Cardiac ventricle fibroblast (primary cell): ENCODE measurements at places on chromosomes 4 and X. TPM values are rescaled to one million over a fixed set of nuclear protein-coding genes. Genes with fewer than 3 reads are reported as not detected.

Gene CCDC160
- not detected in 2 replicates for total RNA-seq

Gene MTMR8
- 0.15 and 0.56 TPM in 2 replicates for total RNA-seq

Gene SATL1
- total RNA-seq: not detected in 2 replicates

Gene SPIN3
- total RNA-seq: 4.1 and 6.7 TPM in 2 replicates

Gene GAGE1
- not detected in 2 replicates for total RNA-seq

Gene WAS
- 1.1 and 1.6 TPM in 2 replicates for total RNA-seq

Gene AR
- total RNA-seq: 5.2 and 6.0 TPM in 2 replicates

Gene REELD1
- not detected in 2 replicates for total RNA-seq

Gene HTR2C
- not detected in 2 replicates for total RNA-seq

Gene RASL11B
- 0.06 and 0.54 TPM in 2 replicates for total RNA-seq

Gene PAK3
- total RNA-seq: 0.12 and 0.15 TPM in 2 replicates

Gene STOX2
- total RNA-seq: 0.20 and 0.37 TPM in 2 replicates

Gene LEF1
- total RNA-seq: 0.19 and 0.39 TPM in 2 replicates
